Activated CD4-positive, alpha-beta T cell treated with anti-CD3 and anti-CD28 coated beads, Interleukin-2, amount 50 U/mL, for 1 hour (primary cell): ENCODE measurements at places on chromosomes 16 and 17.

DNA sequence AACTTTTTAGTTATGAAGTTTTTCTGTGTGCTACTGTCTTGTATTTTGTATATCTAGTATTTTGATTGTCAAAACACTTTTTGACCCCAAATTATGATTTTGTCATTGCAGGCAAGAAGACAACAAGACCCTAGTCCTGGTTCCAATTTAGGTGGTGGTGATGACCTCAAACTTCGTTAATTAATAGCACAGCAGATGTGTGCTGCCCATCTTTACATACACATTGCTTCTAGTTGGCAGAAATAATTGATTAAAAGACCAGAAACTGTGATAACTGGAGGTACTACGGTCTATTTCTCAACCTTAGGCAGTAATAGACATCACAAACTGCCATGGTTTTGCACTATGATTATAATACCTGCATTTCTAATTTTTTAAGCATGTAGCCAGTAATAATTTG is 11.1 kb upstream of the PHAF1 start:
- no peak for DNase-seq

- DNase-seq: no peak
Measured at GRCh38 chr17:79147746-79148506, 73.3 kb downstream of the ENGASE start.

GRCh38 chr17:8046929-8047768 is 8.3 kb downstream of the ALOX15B start:
- no peak for DNase-seq

DNA sequence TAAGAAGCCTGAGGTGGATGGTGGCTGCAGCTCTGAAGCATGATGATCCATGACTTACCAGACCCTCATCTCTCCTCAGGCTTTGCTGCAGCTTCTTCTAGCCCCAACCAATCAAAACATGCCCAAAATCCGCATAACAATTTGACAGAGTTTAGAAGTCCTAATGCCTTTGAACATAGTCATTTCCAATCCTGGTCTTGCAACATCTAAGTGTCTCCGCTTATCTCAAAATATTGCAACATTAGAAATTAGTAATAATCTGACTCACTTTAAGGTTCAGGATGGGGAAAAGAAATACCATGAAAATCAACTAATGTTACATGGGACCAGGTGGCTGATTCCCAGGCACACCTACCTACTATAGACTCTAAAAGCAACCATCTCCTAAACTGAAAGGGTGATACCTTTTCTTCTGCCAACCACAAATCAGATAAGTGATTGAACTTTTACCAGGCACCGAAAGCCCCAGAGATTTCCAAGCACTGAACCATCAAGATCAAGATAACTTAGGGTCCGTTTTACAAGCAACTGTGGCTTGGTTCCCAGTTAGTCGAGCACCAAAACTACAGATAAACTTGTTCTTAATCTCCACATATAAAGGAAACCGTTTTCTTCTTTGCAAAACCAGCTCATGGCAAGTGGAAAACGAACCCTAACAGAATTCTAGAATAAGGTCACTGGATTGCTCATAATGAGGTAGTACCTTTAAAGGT is 14.0 kb downstream of the ERN1 start:
- no peak for DNase-seq

DNA sequence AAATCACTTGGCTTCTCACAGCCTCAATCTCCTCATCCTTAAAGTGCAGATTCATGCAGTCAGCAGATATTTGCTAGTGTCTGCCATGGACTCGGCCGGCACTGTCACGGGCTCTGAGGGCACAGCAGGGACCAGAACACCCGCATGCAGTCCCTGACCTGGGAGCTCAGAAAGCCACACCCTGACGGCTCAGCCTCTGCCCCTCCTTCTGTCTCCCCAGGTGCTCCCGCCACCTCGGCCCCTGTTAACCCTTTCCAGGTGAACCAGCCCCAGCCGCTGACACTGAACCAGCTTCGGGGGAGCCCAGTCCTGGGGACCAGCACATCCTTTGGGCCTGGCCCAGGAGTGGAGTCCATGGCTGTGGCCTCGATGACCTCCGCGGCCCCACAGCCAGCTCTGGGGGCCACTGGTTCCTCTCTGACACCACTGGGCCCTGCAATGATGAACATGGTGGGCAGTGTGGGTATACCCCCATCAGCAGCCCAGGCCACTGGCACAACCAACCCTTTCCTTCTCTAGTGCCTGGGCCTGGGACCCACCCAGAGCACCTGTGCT is 28.7 kb downstream of the B9D1 start:
- DNase-seq: no peak

- no peak for DNase-seq
Measured at GRCh38 chr17:21193031-21193430, 20.9 kb downstream of the TMEM11 start.
